ENCODE measurements at places on chromosomes 12 and 14.

- DNase-seq = no peak
These were observed 47.1 kb downstream of the KIF21A start for GRCh38 chr12:39395866-39396265.

DNA sequence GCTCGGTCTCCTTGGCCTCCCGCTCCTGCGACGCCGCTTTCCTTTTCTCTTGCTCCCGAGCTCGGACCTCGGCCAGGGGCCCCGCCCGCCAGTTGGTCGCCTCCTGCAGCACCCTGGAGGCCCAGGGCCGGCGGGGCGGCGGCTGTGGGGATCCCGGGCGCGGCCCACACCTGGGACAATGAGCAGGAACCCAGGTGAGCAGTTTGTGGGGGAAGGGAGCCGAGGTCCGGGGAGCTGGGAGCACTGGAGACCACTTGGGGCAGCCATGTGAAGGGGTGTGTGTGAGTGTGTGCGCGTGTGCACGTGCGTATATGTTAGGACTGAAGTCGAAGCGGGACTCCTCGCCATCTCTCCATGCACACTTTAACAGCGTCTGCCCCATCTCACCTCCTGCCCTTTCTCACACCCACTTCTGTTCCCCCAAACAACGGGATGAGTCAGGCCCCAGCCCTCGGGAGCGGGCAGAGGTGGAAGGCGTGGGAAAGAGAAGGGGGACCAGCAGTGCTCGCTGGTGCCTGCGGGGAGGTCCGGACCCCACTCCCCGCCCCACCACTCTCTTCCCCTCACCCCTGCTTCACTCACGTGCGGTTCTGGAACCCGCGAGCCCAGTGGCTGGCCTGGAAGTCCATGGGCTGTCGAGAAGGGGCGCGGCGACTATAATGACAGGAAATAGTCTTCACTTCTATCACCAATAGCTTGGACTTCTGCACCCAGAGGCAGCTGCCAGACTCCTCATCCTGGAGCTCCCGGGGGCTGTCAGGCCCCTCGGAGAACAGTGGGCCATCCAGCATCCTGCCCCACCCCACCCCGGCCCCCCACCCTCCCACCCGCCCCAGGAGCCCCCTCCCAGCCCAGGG is 450 bp downstream of the DDN start:
- no peak for DNase-seq

DNA sequence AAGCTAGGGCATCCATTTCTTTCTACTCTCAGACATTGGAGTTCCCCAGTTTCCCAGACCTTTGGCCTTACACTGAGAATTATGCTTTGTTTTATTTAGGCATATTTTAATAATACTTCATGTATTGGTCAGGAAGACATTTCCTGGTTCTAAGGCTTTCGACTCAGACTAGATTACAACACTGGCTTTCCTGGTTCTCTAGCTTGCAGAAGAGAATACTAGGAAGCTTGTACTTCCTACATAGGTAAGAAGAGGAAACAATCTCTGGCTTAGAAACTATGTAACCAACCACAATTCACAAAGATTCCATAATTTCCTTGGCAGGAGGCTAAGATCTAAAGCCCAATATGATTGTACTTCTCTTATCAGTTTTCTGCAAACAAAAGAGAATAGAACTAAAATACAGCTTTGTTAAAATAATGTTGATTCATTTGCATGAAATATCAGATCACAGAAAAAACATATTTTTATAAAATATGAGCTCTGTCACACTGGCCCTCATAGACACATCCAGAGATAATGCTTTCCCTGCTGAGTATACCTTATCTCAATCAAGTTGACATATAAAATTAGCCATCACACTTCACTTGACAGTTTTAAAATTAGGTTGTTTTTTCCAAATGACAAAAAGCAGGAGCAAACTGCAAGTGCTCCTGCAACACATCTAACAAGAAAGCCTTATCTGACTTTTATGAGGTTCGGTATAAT is 30.5 kb downstream of the CLEC2D start:
- DNase-seq = no peak

DNA sequence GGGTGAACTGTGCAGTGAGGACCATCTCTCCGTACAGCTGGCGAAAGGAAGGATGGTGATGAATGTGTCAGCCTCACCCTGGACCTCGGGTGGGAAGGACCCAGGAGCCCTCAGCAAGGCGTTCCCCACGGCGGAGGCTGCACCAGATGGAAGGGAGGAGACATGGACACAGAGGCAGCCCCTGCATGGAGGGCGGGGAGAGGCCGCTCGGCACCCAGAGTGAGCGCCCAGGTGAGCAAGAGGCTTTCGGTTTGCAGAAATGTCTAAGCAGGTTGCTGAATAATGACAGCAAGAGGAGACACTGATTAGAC is 109.9 kb downstream of the PIWIL1 start:
- DNase-seq = no peak

- DNase-seq = no peak
These were observed 103.1 kb upstream of the C14orf180 start for GRCh38 chr14:104476437-104476836.

- DNase-seq = no peak
These were observed 8.1 kb upstream of the GPATCH2L start for GRCh38 chr14:76143642-76144041.

DNA sequence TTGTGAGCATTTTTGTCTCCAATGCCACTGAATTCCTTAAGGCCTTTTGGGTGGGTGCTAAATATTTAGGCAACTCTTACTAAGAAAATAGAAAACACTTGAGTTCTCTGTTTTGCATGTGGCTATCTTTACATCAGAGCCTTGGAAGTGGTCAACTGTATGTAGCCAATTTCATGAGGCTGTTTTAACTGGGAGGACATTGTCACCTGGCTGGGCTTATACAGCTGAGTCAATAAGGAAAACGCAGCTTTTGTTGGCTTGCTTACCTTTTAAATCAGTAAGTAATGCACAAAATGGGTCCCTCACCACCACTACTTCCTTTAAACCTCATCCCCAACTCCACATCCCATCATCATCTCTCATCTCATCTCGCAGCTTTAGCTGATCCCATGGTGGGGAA is 194.3 kb downstream of the RGS6 start:
- no peak for DNase-seq

- DNase-seq = no peak
These were observed 326.2 kb downstream of the ETNK1 start for GRCh38 chr12:22951206-22951605.

DNA sequence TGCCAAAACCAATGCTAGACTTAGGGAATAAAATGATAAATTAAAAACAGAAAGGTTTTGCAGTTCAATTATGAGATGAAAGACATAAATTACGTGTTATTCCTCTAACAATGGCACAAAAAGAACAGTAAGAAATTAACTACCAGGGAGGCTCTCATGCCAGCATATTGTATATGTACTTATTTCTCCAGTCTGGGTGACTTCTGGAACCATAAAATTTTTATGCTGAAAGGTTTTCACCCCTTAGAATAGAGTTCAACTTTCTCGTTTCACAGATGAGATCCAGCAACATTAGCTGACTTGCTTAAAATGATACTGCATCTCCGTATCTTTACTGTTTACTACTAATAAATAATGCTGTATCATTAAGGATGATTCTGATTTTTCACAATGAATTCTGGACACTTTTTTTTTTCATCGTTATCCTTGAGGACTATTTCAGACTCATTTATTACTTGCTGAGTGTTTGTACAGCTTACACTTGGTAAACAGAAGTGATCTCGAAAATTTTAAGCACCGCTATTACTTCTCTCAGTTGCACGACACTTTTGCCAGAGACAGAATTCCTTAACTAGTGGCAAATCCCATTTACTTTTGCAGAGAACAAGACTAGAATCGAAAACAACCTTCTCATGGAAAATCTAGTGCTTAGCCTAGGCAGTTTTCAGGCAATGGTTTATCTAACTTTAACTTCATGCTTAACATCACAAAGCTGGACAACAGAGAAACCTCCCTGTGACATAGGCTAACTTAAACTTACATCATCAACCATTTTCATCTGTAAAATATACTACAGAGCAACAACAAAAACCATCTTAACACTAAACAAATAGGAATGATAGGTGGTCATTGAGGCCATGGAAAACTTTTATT is 2.7 kb downstream of the RSRC2 start:
- DNase-seq = no peak

DNA sequence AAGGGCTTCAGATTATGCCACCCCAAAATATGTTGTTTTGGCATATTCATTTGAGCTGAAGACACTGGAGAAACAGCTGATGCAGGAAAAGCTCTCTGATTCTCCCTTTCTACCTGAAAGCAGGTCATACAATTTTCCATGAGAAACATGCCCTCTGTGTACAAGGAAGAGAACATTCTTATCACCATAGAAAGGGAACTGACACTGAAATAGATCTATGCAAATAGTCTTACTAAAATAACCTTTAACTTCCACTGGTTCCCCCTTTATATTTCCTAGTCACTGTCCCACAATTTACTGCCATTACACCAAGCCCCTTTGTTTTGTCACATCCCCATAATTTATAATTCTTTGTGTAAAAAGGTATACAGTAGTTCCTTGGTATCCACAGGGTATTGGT is 9.6 kb upstream of the PHC1 start:
- DNase-seq = no peak

GRCh38 chr12:123962513-123962912 is 10.1 kb downstream of the CCDC92 start:
- no peak for DNase-seq

DNA sequence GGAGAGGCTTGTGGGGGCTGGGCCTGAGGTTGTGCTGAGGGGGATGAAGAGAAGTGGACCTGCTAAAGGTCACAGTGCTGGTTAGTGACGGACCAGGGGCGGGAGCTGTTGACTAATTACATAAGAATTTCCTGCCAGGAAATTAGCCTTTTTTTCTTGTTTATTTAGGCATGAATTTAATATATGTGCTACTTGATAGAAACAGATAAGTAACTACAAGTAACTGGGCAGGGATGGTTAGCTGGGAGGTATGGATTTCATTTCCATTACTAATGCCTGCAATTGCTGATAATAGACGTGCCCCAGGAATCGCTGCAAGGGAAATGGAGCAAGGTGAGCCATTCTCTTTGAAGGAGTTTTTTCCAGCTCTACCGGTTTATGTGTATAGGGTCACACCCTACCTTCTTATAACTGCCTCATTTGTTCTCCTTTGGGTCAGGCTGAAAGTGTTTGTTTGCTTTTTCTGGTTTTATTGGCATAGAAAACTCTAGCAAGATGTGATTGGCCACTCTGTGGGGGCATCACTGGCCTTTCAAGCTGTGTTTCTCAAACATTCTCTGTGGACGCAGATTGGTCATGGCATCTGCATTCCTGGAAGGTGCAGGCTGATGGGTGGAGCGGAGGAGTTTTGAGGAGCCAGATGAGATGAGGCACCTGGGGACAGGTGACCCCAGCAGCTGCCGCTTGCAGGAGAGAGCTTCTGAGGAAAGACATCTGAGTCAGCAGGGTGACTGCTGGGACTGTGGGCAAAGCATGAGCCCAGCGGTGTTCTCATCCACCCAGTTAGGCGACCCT is 19.0 kb upstream of the GPRC5A start:
- peak; percentile 52 for DNase-seq

Measured in keratinocyte (primary cell).